ENCODE measurements at places on chromosomes 13 and 19.

DNA sequence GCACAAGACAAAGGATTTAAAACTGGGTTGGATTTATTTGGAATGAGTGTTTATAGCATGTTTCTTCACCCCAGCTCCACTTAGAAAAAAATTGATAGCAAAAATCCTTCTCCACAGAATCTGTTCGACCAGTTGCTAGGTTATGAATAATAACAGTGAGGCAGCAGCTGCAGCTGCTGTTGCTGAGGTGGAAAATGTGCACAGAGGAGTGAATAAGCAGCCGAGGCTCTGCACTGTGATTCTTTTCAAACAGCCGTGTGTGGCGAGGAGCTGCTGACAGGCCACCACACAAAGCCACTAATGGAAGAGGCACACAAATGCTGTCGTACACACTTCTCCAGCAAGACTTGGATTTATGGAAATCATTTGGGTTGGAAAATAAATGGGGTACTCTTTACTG is 6.4 kb upstream of the RASL11A start:
- DNase-seq, result no peak

DNA sequence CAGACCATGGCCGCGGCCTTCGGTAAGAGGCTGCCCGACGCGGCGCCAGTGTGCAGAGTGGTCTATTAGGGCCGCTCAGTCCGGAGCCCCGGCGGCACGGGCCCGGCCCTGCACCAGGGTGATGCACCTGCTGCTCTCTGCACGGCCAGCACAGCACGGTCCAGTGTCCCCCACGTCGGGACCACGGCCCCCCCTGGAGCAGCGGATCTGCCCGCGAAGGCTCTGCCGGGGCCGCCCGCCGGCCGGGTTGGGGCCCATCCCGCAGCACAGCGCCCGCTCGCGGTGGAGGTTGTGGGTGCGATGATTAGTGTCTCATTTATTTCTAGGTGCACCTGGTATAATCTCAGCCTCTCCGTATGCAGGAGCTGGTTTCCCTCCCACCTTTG is 7.9 kb downstream of the PTBP1 start:
- no peak for DNase-seq

GRCh38 chr19:3521104-3521445 is 15.0 kb downstream of the FZR1 start:
- DNase-seq, result no peak

GRCh38 chr13:36332986-36333385 is 13.2 kb downstream of the SPART start:
- DNase-seq, result no peak

- no peak for DNase-seq
Measured at GRCh38 chr13:50236898-50237318, 221.7 kb downstream of the KCNRG start.

GRCh38 chr13:23969647-23970046 is 72.3 kb upstream of the C1QTNF9B start:
- DNase-seq, result no peak

- no peak for DNase-seq
Measured at GRCh38 chr13:98771838-98772611, 19.6 kb upstream of the SLC15A1 start.

GRCh38 chr13:45501175-45501526 is 36.4 kb downstream of the COG3 start:
- DNase-seq, result no peak

DNA sequence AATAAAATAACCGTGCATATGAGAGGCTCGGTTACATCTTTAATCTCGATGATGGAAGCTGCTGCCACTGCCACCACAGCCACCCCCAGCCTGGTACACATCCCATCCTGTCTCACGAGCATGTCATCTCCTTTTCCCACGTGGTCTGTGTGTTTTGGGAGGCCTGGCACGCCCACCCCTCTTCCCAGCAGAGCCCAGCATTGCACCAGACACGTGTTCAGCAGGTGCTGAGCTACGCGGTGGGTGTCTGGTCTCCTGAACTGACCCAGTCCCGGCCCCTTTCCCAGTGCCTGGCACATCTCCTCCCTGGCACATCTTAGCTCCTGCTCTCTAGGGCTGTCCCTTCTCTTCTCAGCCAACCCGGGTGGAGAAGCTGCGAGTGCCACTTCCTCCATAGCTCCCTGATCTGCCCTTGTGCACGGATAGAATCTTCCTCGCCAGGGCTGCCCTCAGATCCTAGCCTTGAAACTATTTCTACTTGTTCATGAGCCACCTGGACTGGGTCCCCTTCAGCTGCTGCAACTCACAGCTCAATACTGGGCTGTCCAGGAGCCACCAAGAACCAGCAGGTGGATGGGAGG is 36.8 kb upstream of the ZNF536 start:
- DNase-seq, result no peak

DNA sequence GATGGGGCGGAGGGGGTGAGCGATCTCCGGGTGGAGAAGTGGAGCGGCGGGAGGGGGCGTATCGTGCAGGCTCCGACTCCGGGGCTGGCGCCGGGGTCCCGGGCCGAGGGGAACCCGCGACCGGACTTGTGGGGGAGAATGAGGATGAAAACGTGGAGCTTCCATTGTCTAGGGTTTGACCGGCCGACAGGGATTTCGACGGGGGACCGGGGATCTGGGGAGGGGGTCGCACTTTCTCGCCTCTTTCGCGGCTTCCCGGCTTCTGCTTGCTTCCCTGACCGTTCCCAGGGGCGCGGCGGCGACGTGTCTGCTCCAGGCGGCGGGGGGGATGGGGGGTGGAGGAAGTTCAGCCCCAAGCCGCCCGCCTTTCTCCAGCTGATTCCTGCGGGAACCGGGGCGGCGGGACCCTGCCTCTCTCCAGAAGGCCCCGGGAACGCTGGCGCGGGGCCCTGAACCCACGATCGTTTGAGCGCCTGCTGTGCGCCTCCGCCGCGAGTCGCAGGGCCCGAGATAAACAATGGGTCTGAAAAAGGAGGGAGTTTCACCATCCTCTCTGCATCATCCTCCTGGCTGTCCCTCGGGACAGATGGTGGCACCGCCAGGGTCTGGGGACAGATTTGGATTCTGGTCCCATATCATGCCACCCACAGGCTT is 790 bp downstream of the TPM4 start:
- DNase-seq, result no peak

- no peak for DNase-seq
Measured at GRCh38 chr19:50719566-50719965, at the start of gene SHANK1. Gene SHANK1, minus strand, starts transcription at chr19:50719802. Its CDS starts 2,883 bp downstream, at chr19:50716919.

GRCh38 chr19:45601524-45602374 is at the start of gene GPR4:
Gene GPR4, minus strand, starts transcription at chr19:45602212. Its CDS starts 10,346 bp downstream, at chr19:45591866.
- DNase-seq, result no peak

GRCh38 chr13:107079423-107080049 is 511.6 kb upstream of the ARGLU1 start:
- no peak for DNase-seq

GRCh38 chr19:55197528-55197927 is 11.8 kb downstream of the PTPRH start:
- no peak for DNase-seq

GRCh38 chr13:40221131-40221459 is 445.3 kb downstream of the FOXO1 start:
- DNase-seq, result no peak

GRCh38 chr19:41641879-41642485 is 15.1 kb upstream of the CEACAM4 start:
- DNase-seq, result peak; percentile 35

DNA sequence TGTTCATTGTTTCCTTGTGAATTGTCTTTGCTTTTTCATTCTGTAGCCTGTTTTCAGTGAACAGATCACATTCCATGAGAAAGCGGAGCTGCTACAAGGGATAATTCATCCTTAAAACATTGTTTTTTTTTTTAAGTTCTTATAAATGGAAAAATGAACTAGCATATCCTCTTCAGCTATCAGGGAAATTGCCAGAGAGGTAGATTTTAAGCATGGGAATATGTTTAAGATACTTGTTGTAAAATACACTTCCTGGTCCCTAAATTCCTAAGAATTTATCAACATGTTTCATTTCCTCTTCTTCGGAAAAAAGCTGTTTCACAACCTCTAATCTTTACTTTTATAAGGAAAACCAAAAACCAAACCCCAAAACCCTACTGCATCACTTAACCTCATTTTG is 238.0 kb downstream of the POSTN start:
- DNase-seq, result no peak

DNA sequence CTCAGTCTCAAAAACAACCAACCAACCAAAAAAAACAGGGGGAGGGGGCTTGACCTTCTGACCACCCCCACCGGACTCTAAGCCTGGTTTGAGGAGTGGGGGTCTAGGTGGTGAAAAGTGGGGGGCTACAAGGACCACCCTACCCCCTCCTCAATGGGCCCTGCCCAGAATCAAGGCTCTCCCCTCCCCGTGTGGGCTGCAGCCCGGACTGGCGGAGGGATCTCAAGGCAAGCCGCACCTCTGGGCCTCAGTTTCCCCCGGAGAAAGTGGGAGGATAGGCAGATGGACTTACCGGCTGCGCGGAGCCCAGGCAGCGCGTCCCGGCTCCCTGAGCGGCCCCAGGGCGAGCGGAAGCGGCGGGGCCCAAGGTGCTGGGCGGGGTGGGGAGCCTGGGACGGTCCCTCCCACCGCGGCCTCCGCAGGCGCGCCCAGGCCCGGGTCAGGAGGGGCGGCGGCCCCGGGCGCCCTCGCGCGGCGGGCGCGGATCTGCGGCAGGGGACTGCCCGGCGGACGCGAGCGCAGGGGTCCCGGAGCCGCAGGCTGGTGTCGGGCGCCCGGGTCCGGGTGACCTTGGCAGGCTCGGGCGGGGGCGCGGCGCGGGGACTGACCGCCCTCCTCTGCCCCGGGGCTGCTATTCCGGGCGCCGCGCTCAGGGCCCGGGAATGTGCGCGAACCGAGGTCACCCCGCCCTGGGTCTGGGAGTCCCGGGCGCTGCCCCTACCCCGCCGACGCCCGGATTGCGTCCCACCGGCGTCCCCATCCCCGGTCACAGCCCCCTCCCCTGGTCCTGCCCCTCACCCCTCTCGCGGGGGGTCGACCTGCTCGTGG is at the start of gene ADAMTSL5:
Gene ADAMTSL5 (minus strand): TSS at position 349 of the 828 bp plus-strand sequence. CDS start 2,076 bp downstream, outside the sequence.
- no peak for DNase-seq

- DNase-seq, result no peak
Measured at GRCh38 chr19:45638930-45639729, at the start of gene EML2. Gene EML2, minus strand, starts transcription at chr19:45639397. Its CDS starts 21 bp downstream, at chr19:45639376.

DNA sequence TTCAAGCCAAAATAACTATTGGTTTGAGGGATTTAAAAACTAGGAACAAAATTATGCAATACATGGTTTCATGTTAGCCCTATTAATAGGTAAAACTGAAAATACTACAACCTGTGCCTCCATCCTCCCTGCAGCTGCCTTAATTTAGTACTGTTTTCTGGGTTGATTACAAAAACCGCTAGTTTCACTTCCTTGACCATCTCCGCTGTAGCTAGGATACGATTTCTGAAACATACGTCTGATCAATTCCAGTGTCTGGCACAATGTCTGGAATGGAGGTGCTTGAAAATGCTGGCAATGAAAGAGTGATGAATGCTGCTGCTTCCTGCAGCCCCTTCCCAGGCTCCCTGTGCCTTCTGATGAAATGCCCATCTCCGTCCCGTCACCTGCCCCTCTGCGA is 273.5 kb downstream of the SHISA2 start:
- DNase-seq, result no peak

DNA sequence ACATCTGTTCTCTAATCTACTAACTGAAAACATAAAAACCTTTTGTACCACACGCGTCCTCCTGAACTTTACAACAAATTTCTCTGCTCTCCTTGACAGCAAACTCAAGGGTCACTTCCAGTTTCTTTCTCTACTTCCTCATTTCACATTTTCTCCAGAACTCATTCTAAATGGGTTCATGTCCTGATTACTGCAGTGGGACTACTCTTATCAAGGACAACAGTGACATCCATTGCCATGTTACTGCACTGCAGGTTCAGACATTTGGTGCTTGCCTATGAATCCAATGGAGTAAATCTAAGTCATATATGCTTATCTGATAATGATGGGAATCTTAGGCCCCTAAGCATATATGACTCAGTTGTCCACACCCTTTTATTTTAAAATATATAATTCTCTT is 35.3 kb downstream of the FPR3 start:
- DNase-seq, result no peak

DNA sequence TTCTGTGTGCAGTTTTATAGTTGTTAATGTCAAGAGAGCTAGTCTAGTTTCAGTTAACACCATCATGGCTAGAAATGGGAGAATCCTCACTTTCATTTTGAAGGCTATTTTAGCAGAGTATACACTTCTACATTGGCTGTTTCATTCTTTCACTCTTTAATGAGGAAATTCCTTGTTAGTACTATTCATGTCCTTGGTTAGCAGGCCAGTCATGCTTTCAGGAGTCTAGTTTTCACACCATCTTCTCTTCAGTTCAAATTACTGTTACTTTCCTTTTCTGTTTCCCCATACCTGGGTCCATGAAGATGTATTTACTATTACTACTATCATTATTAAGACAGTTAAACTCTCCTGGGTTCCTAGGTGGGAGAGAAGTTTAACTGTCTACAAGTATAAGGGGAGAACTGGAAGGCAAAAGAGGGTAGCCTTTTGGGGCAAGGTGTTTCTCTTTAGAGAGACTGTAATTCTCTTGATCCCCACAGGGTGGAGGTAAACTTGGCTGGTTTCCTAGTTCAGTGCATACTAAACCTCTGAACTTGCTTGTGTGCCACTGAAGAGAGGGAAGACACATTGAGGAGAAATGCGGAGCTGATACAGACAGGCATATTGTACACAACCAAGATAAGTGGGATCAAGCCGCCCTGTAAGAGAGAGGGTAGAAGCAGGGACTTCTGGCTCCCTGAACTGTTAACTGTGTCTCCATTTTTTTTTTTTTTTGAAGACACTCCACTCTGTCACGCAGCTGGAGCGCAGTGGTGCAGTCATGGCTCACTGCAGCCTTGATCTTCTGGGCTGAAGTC is 41.3 kb upstream of the IGFL4 start:
- DNase-seq, result no peak

GRCh38 chr13:38381890-38382289 is 32.2 kb downstream of the UFM1 start:
- no peak for DNase-seq

All from stimulated activated CD8-positive, alpha-beta memory T cell treated with anti-CD3 and anti-CD28 coated beads, Interleukin-4, amount 100 ng/mL, for 4 hours (primary cell).